ENCODE measurements at places on chromosomes 1 and 21. TPM values are rescaled to one million over a fixed set of nuclear protein-coding genes. Genes with fewer than 3 reads are reported as not detected.

ITLN2 gene
- 0.96 TPM for total RNA-seq

PLPPR5 gene
- total RNA-seq, result not detected

LAPTM5 gene
- total RNA-seq, result 0.28 TPM

PLPP3 gene
- total RNA-seq, result 31.4 TPM

KLF18 gene
- 0.03 TPM for total RNA-seq

HIVEP3 gene
- 3.0 TPM for total RNA-seq

CFAP410 gene
- 7.9 TPM for total RNA-seq

AGT gene
- 0.13 TPM for total RNA-seq

NT5C1A gene
- not detected for total RNA-seq

TEX38 gene
- not detected for total RNA-seq

FAM72C gene
- 5.5 TPM for total RNA-seq
